ENCODE measurements at places on chromosomes 1 and 21.

DNA sequence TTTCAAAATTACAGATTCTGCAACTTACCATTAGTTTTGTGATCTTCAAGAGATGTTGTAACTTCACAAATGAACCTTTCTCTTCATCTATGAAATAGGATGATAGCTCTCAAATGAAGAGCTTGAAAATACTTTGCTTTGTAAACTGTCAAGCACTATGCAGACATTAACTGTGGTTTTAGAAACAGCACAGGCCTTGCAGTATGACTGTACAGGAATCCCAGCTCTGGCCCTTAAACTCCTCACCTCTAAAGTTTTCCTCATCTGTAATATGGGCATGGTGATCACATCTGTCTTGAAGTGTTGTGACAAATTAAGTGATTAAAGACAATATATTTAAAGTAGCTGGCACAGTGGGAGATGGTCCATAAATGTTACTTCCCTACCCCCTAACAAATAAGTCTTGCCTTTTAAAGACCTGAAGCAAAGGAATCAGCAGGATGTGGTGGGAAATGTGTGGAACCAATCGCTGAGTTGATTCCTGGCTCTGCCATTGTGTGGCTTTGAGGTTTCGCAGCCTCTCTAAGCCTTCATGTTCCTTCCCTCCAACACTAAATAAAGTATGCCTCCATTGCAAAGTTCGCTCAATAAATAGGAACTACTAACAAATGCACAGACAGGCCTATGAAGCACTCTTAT lies 5.5 kb upstream of the PTP4A2 start:
- DNase-seq: no peak

DNA sequence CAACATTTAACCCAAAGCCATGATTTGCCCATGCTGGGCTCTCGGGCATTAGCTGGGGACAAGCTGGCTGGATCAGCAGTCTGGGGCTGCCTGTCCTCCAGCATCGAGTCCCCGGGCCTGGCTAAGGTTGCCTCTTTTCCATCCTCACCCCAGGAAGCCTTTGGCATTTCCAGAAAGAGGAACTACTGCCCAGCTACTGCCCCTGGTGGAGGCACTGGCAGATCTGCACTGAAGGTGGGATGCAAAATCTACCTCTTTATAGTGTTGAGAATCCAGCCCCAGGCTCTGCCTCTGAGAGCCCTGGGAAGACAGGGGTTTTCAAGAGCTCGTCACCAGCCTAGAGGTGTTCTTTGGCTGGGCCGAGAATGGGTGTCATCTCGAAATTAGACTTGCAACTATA lies 635.9 kb downstream of the MATN1 start:
- no peak for DNase-seq

GRCh38 chr21:41411449-41412089 lies 14.5 kb upstream of the MX1 start:
- DNase-seq: no peak

- no peak for DNase-seq
Observed at GRCh38 chr1:51516649-51517158, 2.4 kb downstream of the EPS15 start.

- no peak for DNase-seq
Observed at GRCh38 chr1:116078699-116079223, 32.4 kb upstream of the MAB21L3 start.

GRCh38 chr21:31922881-31923280 lies 50.1 kb downstream of the HUNK start:
- DNase-seq: no peak

All from NCI-H748 treated with DMSO at 0.1 percent for 48 hours (cell line).